IPS-NIHi11 (cell line): ENCODE measurements at places on chromosomes 4 and X.

DNA sequence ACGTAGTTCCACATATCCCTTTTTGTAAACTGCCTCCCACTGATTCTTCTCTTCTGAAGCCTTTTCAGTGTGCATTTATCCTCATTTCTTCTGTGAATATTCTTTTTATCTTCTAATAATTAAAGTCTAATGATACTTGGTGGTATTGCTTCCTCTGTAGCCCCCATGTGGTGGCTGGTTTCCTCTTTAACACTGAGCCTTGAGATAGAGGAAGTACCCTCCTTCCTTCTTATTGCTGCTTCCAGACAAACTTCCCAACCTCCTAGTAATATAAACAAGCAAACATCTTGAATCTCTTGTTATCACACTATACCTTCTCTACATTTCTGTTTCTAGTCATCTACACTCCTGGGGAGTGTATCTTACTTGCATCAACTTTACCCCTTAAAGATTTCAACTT, 310.5 kb upstream of the GIMD1 start:
- no peak for DNase-seq

GRCh38 chr4:7650606-7651385, 216.1 kb upstream of the PSAPL1 start:
- peak; percentile 89 for DNase-seq

DNA sequence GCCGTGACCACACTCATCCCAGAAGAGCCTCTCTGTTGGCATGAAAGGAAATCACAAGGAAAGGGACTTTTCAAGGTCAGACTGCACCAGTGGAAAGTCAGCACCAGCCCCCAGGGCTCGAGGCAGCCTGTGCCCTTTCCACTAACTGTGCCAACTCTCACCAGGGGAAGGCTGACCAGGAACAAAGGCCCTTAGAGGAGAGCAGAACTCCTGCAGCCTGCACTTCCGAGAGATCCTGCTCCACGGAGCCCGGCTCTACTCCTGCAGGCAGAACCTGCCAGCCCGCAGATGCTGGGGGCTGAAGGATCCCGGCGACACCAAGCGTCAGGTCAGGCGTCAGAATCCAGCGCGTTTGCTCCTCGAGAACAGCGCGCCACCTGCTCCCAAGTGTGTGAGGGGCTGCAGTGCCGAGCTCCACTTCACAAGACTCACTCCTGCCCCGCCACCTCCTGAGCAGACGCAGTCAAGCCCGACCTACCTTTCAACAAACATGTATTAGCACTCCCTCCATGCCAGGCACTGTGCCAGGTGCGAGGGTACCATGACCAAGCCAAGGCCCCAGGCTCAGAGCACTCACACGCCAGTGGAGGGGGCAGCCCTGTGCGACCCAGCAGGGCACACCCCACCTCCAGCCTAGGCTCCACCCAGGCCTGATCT, 13.6 kb upstream of the HELT start:
- peak; percentile 70 for DNase-seq

- peak; percentile 22 for DNase-seq
These were observed 233.8 kb upstream of the UGT8 start for GRCh38 chr4:114364857-114365256.

DNA sequence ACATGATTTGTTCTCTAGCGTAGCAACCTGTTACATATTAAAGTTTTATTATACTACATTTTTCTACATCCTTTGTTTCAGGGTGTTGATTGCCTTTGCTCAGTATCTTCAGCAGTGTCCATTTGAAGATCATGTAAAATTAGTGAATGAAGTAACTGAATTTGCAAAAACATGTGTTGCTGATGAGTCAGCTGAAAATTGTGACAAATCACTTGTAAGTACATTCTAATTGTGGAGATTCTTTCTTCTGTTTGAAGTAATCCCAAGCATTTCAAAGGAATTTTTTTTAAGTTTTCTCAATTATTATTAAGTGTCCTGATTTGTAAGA, 2.4 kb downstream of the ALB start:
- no peak for DNase-seq

- peak; percentile 11 for DNase-seq
These were observed 10.1 kb upstream of the SAP30 start for GRCh38 chr4:173360587-173361221.

DNA sequence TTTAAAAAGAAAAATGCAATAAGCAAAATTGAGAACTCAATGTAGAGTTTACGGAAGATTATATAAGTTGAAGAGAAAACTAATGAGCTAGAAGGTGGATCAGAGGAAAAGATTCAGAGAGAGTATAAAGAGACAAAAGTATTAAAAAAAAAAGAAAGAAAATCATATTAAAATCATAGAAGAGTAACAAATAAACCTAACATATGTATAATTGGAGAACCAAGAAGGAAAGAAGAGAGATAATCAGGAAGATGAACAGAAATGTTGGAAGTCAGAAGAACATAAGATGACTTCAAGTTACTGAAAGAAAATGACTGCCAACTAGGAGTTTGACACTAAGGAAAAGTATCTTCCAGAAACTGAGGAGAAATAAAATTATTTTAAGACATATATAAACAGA, 34.3 kb upstream of the ANTXR2 start:
- DNase-seq = no peak

DNA sequence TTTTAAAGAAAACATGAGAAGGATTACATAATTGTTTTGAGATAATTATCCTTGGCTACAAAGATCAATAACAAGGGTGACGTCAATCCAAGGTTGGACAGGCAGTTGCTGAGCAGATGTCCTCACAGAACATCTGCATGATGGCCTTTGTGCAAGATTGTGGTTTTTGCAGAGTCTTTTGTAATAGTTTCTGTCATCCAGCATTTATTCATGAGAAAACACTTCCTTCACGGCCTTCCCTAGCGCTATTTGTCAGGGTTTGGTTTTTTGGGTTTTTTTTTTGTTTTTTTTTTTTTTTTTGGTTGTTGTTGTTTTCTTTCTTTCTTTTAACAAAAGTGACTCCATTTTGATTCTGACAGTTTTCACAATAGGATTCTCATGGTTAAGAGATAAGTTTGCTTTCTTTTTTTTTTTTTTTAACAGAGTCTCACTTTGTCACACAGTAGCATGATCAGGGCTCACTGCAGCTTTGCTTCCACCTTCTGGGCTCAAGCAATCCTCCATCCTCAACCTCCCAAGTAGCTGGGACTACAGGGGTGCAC, 31.5 kb upstream of the ELF2 start:
- no peak for DNase-seq

- DNase-seq = no peak
These were observed 338.9 kb downstream of the DHX15 start for GRCh38 chr4:24245491-24245820.

DNA sequence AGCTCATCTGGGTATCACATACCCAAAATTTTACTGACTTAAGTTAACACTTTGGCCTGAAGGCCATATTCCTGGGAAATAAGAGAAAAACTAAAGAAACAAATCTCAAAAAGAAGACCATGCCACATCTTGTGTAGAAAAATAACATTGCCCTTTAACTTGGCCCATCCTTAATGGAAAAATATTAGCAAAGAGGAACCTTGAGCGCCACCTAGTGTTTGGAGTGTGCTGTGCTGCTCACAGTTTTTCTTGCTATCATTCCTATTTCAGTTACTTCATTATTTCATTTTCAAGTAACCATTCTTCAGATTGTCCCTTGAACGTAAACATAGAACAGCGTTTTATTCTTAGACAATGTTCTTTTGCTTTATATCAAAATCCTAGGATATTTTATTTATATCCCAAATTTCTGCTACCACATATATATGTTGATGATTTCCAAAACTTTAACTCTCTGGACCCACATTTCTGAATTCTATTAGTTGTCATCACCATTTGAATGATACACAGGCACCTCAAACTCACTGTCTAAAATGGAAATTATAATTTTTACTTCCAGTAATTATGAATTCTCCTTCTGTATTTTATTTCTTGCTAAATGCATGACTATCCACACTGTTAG, 999.0 kb upstream of the ADGRL3 start:
- peak; percentile 43 for DNase-seq

DNA sequence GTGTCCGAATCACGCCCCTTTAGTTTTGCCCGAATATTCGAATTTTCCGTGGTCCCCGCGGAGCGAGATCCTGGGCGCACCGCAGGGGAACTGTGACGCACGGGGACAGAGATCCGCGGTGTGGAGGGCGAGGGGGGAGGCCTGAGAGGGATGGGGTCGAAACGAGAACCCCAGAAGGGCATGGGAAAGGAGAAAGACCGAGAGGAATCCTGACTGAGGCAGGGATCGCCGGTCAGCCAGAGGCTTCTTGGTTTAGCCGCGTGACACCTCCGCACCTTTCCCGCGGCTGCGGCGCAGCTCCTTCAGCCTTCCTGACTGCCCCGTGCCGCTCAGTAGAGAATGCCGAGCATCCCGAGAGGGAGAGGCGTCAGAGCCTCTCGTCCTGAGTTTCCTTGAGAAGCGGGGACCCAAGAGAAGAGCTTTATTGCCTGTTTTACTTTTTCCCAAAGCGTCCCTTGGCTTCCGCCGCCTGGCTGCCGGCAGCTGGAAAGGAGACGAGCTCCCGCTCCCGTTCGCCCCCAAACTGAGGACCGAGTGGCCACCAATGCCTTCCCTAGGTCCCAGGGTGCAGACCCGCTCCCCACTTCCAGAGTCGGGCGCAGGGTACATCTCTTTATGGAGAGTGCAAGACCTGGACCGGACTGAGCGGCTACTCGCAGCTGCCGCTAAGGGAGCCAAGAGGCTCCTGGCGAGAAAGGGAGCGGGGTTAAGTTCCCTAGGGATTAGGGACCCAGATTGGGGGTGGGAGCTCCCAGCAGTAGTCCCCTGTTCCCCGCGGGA, 911 bp upstream of the GPR50 start:
- DNase-seq = no peak

- DNase-seq = no peak
These were observed 2.0 kb downstream of the MID1IP1 start for GRCh38 chrX:38803243-38803587.

DNA sequence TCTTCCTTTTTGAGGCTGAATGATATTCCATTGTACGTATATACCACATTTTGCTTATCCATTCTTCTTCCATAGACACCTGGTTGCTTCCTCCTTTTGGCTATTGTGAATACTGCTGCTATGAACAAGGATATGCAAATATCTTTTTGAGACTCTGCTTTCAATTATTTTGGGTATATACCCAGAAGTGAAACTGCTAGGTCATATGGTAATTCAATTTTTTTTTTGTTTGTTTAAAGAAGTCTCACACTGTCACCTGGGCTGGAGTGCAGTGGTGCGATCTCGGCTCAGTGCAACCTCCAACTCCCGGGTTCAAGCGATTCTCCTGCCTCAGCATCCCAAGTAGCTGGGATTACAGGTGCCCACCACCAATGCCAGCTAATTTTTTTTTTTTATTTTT, 75.3 kb downstream of the METTL14 start:
- no peak for DNase-seq

GRCh38 chrX:5807181-5807580, 421.5 kb downstream of the NLGN4X start:
- DNase-seq = no peak

DNA sequence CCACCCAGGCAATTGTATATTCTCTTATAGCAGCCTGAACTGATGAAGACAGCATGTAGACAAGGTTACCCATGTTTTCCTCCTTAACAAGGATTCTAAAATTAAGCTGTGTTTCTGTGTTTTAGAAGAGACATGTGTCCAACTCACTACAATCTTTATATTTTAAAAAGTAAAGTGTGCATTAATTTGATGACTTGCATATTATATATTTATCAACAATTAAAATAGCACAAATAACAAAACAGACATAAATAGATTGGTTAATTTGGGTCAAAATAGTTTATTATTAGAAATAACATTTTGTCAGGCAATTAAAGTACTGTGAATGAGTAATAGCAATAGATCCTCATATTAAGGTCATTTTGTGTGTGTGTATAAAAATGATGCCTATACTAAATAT, 357.1 kb downstream of the PDGFC start:
- DNase-seq = no peak

GRCh38 chr4:5894266-5894665, 1.4 kb upstream of the CRMP1 start:
- no peak for DNase-seq

- DNase-seq = peak; percentile 55
These were observed 3.9 kb downstream of the MAML3 start for GRCh38 chr4:140149846-140150635.

GRCh38 chr4:172390331-172390730, 577.1 kb downstream of the GALNTL6 start:
- no peak for DNase-seq

DNA sequence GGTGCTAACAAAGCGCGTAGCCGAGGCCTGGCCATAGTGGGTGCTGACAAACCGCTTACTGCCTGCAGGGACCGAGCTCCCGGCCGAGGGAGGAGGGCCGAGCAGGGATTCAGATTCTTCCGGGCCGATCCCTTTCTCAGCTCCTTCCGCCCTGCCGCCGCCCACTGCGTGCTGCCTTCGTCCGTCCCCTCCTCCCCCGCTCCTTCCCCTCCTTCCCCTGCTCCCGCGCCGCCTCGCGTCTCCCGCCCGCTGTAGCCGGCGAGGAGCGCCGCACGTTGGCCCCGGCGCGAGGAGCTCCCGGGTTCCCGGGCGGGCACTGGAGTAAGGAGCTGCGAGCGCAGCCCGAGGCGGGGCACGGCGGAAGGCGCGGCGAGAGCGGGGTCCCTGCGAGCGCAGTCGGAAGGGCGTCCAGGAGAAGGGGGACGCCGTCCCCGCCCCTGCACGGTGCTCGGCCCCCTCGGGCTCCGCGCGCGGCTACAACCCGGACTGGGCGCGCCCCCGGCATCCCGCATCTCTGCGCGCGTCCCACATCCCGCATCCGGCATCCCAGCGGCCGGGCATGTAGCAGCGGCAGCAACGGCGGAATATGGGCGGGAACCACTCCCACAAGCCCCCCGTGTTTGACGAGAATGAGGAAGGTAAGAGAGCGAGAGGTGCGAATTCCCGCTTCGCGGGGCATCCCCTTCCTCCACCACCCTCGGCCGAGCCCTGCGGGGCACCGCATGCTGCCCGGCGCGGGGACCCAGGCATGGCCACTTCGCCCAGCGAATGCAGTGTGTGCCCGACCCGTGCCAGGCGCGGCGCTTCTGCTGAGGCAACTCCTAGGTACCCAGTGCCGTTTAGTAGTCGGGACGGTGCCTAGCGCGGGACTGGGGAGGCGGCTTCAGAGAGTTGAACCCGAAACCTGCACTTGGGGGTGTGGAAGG, at the start of gene STK32B:
STK32B (plus strand) TSS at position 203 of the 926 bp plus-strand sequence.
- DNase-seq = peak; percentile 82

- no peak for DNase-seq
These were observed 48.4 kb upstream of the MAP3K15 start for GRCh38 chrX:19563746-19564145.
